ENCODE measurements at places on chromosomes 7 and 10. TPM values are rescaled to one million over a fixed set of nuclear protein-coding genes. Genes with fewer than 3 reads are reported as not detected.

Gene ADAP1
- 4.4 TPM for polyA plus RNA-seq

Gene SSC4D
- polyA plus RNA-seq = not detected

Gene NEBL
- not detected for polyA plus RNA-seq

GRCh38 chr10:70352401-70353097 lies 29.9 kb downstream of the LRRC20 start:
- no peak for DNase-seq

Gene PAX4
- not detected for polyA plus RNA-seq

GRCh38 chr10:63921908-63922467 lies 400.8 kb downstream of the REEP3 start:
- no peak for DNase-seq

DNA sequence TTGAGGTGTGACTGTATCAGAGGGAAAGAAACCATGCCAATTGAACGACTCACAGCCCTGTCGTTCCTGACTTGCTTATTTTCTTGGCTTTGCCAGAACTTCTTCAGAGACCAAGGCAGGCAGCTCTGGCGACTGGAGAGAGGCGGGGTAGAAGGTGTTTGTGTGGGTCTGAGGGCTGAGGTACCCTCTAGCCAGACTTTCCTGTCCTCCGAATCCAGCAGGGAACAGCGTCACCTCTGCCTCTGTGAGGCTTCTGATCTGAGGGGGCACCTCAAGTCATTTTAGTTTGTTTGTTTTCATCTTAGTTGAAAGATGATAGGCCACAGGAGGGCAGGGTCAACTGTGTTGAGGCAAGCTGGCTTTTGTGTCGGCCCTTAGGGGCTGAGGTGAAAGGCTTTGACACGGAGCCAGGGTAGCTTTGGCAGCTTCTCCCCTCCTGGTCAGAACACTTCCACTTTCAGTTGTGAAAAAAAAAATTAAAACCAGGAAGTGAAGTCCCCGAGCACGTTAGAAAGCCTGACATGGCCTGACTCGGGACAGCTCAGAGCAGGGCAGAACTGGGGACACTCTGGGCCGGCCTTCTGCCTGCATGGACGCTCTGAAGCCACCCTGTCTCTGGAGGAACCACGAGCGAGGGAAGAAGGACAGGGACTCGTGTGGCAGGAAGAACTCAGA lies 1.9 kb downstream of the ACSL5 start:
- peak; percentile 72 for DNase-seq

DNA sequence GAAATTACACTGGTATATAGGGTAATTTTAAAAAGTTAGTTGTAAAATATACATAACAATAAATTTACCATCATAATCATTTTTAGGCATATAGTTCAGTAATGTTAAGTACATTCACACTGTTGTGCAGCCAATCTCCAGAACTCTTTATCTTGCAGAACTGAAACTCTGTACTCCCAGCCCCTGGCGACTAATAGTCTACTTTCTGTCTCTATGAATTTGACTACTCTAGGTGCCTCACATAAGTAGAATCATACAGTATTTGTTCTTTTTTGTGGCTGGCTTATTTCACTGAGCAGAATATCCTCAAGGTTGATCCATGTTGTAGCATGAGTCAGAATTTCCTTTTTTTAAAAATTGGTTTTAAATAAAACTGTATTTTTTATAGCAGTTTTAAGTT lies 41.4 kb downstream of the NRF1 start:
- no peak for DNase-seq

Gene GIMAP1
- 1.0 TPM for polyA plus RNA-seq

Gene PON2
- polyA plus RNA-seq = 4.3 TPM

Gene SLC13A1
- polyA plus RNA-seq = not detected

- no peak for DNase-seq
Measured at GRCh38 chr10:51077507-51077906, 3.2 kb downstream of the PRKG1 start.

GRCh38 chr7:42237811-42238541 lies 967 bp upstream of the GLI3 start:
- DNase-seq = no peak

DNA sequence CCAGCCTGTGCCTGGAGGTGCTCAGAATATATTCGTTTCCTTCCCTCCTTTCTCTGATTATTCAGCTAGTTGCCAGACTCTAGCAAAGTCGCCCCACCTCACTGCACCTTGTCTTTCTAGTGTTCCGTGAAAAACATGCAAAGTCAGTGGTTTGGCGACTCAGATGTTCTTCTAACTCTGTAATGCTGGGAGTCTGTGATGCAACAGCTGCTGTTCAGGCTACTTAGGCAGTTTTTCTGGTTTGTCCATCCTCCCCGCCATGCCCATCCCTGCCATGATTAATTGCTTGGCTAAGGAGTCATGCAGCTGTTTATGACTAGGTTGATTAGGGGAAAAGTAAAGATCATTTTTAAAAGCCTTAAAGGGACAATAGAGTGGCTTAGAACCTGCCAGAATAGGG lies 99.4 kb downstream of the MTPN start:
- DNase-seq = no peak

- peak; percentile 45 for DNase-seq
Measured at GRCh38 chr10:91758303-91759146, 39.7 kb upstream of the TNKS2 start.

DNA sequence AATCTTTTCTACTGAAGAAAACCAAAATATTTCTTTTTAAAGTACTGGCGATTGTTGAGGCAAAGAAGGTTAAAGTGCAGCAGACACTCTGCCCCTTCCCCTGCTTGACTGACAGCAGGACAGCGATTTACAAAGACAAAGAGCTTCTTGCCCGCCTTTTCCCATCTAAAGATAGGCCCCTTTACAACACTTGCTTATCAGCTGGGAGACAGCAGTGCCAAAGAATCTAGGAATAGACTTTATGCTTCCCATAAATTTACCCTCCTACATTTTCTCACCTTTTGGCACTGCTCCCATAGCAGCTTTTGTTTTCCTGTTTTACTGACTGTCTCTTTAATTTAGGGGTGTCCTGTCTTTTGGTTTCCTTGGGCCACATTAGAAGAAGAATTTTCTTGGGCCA lies 824.1 kb downstream of the CCSER2 start:
- DNase-seq = no peak

DNA sequence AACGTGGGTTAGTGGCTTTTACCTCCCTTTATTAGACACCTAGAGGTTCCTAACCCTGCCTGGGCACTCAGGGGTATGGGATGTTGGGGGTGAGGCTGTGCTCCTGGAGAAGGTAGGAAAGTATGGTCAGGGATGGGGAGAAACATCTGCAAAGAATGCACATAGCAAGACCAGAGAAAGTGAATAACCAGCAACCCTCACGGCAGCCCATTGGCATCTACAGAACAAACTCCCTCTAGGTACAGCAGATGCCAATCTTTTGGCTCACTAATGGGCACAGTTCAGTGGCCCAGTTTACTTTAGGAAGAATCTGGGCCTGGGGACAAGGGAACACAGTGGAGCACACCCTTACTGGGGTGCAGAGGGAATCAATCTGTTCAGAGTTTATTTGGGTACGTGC lies 143.9 kb downstream of the JAZF1 start:
- no peak for DNase-seq

DNA sequence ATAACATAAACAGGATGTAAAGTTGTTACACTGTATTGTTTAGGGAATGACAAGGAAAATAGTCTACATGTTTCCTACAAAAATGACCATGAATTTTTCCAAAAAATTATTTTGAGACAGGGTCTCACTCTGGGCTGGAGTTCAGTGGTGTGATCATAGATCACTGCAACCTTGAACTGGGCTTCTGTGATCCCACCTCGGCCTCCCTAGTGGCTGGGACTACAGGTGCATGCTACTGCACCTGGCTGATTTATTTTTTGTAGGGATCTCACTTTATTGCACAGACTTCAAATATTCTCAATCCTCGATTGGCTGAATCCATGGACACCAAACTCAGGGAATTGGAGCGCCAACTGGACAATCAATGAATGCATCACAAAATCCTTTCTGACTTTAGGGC lies 6.6 kb downstream of the CHCHD2 start:
- DNase-seq = no peak

DNA sequence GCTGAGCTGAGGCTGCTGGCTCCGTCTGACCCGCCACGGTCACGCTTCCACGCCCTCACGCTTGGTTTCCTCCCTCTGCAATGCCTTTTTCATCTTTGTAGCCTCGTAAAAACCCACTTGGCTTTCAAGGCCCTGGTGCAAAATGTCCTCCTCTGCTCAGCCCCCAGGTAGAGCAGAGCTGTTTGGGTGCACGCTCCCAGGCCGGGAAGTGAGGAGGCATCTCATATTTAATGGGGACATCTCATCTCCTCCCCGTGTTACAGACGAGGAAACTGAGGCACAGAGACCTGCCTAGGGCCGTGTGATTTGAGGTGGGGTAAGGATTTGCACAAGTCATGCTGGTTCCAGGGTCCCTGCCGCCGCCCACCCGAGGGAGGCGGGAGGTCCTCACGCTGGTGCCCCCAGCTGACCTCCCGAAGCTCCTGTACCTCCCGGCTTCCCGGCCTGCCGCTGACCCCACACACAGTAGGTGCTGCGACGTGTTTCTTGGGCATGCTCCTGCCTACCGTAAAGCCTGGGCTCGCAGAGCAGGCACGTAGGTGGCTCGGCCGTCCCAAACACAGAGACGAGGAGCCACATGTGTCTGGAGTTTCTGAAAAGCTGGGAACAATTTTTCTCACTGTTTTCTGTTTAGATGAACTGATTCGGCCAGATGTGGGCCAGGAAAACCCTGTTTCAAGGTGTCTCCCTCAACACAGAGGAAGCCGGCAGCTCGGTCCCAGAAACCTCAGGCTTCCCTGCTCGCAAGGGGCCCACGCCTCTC lies 11.5 kb downstream of the FOXL3 start:
- DNase-seq = no peak

Gene ZCCHC24
- polyA plus RNA-seq = 0.12 TPM

Gene LIPJ
- not detected for polyA plus RNA-seq

- DNase-seq = no peak
Measured at GRCh38 chr7:102991077-102991539, 78.3 kb downstream of the LRRC17 start.

DNA sequence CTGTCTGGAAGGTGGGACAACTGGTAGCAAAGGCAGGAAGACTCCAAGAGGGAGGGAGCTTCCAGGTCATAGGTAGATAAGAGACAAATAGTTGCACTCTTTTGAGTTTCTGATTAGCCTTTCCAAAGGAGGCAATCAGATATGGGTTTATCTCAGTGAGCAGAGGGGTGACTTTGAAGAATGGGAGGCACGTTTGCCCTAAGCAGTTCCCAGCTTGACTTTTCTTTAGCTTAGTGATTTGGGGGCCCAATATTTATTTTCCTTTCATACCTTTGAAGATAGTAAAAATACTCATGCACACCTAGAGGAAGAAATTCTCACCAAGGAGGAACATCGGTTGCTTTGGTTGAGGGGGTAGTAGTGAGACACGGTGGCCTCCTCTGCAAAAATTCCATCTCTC lies 212.1 kb upstream of the SVIL start:
- no peak for DNase-seq

DNA sequence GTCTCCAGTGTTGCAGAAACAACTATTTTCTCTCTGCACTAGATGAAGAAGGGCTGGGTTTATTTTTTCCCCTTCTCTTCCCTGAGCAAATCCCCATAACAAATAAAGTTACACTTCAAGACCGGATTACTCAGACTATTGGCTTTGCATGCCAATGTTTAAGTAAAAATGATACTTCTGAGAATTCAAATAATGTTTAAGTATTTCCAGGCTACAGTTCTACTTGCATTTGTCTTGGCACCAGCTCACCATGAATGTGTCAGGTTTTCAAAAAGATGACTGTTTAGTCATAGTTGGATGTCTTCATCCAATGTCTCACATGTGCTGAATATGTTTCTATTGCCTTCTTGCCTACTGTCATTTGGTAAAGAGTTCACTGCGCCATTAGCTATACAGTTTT lies 912.6 kb downstream of the GATA3 start:
- DNase-seq = no peak

DNA sequence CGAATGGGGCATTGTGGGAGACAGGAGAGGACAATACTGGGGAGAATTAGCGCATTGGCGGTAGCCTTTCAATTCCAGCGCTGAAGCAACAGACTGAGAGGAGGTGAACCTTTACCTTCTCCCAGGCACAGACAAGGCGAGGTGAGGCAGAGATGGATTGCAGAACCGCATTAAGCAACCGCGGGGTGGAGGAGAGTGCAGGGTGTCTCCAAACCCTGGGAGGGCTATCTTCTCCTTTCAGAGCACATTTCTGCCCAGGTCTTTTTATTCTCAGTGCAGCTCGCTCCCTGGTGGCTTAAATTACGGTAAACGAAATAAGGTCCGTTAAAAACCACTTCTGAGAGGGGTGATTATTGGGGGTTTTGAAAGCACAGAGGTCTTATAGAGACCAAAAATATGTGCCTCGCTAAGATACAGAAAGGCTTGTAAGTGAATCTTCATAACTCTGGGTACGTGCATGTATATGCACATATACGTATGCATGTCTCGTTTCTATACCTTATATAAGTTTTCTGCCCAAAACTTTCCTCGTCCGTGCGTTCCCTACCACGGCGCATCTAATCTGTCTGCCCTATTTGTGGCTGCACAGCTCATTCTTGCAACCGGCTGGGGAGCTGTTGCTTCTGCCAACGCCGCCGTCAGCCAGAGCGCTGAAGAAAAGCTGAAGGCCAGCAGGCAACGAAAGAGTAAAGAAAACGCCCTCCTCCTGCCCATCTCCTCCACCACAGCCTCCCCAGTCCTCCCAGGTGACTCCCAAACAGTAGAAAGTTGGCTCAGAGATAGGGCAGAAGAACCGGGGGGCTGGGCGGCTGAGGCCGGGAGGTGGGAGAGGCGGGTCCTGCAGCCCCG lies 895 bp upstream of the ZNF804B start:
- no peak for DNase-seq

- DNase-seq = no peak
Measured at GRCh38 chr7:149719912-149720335, 53.5 kb downstream of the ZNF467 start.

DNA sequence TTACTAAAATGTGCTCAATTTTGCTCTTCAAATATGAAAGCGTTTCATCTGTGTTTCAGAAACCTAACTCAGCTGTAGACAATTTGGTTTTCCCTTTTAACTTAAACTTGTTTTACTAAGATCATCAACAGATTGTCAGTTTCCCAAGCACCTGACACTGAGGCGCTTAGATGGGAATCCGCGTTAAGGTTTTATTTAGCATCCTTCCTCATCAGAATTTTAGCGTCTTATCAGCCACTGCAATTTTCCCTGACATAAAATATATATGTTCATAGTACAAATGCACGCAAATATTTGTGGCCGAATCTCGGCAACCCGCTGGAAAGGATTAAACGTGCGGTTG lies 1.2 kb downstream of the SGCE start:
- no peak for DNase-seq

- DNase-seq = no peak
Measured at GRCh38 chr7:27151341-27151930, 947 bp downstream of the HOXA3 start.

All from naive B cell (primary cell).